ENCODE measurements at places on chromosomes 1 and 21.

DNA sequence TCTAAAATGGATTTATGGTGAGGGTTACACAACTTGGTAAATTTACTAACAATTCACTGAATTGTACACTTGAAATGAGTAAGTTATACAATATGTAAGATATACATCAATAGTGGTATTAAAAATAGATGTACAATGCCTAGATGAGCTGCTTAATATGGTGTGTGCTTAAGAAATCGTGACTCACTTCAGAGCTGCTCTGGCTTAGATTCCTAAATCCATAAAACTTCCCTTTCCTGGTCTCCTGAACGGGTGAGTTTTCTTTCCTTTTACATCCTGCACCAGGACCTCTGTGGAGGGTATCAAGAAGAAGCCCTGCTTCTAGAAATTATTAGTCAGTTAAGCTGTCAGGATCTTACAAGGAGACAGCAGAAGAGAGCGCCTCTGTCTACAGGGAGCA is 30.4 kb downstream of the H3-3A start:
- DNase-seq, result no peak

- DNase-seq, result peak; percentile 37
Observed at GRCh38 chr1:230459465-230459864, 33.3 kb upstream of the PGBD5 start.

GRCh38 chr1:159869607-159870006 is 7.2 kb upstream of the VSIG8 start:
- no peak for DNase-seq

GRCh38 chr21:33021150-33021549 is 4.6 kb upstream of the OLIG2 start:
- DNase-seq, result no peak

DNA sequence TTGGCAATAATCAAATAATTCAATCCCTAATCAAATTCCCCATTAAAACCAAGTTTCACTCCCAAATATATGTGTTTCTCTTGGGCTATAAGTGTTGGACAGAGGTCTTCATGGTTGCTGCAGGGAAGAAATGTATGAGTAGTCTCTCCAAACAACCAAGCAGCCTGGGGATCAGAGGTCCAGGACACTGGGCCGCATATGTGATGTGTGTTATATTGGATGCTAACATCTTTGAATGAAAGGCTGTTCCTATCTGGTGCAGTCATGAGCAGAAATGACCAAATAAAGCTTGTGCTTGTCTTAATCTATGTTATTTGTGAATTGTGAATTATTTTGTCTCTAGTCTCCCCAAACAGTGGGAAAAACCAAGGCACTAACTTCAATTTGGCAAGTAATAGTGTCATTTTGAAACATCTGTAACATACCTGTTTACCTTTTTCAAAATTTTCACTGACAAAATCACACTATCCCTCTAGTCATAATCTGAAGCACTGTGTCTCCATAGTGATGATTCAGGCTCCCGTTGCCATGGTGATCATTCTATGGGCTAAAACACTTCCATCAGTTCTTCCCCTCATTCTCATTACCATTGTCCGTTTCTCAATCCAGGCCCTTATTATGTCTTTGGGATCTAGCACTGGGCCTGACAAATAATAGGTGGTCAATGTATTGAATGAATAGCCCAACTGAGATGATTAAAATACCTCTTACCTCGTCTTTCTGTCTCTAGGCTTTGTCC is 12.5 kb upstream of the TADA1 start:
- no peak for DNase-seq

DNA sequence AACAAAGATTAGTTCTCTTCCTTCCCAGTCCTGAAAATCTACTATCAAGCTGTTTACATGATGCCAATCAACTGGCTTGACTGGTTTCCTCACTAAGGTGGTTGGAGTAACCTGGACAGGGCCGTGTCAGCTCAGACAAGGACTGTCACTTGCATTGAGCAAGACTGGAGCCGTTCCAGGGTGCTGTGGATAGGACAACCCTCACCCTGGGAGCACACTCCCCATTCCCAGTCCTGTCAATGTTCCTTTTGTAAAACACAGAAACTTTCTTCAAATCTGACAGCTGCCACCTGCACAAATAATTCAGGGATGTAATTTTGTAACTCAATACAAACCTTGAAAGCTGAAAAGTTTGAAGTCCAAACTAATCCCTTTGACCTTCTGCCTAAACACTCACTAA is 31.4 kb downstream of the PLPP3 start:
- no peak for DNase-seq

GRCh38 chr1:74650561-74650960 is 23.0 kb downstream of the ERICH3 start:
- no peak for DNase-seq

- DNase-seq, result no peak
Observed at GRCh38 chr1:58818075-58818474, 34.2 kb upstream of the JUN start.

DNA sequence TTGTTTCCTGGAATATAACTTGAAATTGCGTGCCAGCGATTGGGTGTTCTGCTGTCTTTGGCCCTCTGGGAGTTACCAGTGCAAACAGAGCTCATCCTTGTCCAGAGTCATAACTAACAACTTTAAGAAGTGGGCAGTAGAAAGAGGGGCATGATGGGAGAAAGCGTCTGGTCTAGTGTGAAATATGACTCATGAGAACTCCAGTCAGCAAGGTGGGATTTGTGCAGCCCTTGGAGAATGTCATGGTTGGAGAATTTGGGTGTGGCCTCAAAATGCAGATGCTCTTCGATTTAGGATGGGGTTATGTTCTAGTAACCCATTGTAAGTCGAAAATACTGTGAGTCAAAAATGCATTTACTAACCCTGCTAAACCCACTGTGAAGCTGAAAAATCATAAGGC is 12.9 kb downstream of the ATP1B1 start:
- no peak for DNase-seq

- no peak for DNase-seq
Observed at GRCh38 chr1:51101976-51102375, at the start of gene C1orf185. Gene C1orf185 (plus strand): TSS chr1:51102228. CDS start chr1:51102234, 6 bp downstream.

- DNase-seq, result no peak
Observed at GRCh38 chr1:7861452-7861851, 8.6 kb upstream of the UTS2 start.

- DNase-seq, result no peak
Observed at GRCh38 chr21:45788637-45789506, 145.3 kb downstream of the PCBP3 start.

DNA sequence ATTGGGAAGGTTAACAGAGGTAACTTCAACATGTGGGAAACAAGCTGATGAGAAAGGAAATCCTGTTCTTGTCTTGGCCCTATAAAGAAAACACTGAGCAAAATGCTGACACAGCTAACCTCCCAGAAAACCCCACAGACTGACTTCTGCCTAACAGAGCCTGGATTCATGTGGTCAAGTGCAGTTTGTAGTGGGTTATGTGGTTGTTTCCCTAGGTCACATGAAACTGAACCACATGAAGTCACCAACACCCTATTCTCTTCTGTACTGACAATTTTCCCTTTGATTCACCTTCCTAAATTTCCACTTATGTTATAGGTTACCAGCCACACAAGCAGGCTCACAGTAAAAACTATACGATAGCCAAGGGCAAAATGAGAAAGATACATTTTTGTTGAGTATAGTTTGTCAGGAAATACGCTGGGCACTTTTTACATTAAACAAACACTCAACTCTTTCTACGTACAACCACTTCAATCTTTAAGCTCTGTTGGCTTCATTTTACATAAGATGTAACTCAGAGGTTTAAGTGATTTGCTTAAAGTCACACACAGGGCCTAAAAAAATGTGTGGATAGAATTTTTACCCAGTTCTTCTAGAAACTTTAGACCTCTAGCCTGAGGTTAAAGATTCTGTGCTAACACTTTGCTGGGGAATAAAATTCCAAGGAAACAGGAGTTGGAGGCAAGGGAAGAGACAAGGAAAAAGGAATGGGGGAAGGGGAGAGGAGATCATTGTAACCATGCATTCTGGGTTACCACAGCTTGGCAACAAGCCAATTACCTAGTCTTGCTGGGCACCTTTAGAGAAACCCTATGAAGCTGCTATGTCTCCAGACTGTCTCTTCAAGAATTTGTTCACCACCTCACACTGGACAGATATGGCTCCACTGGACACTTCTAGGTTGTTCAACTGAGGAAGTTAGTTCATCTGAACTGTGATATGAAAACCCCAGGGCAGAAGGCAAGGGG is 601.6 kb upstream of the USP24 start:
- DNase-seq, result no peak

GRCh38 chr1:213014642-213015041 is 1.0 kb downstream of the ANGEL2 start:
- DNase-seq, result peak; percentile 19

GRCh38 chr21:41953831-41954653 is at the start of gene C2CD2:
Gene C2CD2 (minus strand): TSS chr21:41954018. CDS start chr21:41953648, 370 bp downstream.
- peak; percentile 43 for DNase-seq

- no peak for DNase-seq
Observed at GRCh38 chr1:230682274-230682673, 31.6 kb downstream of the AGT start.

Measured in AML-193 (cell line).